ENCODE measurements at places on chromosomes 1 and 21. TPM values are rescaled to one million over a fixed set of nuclear protein-coding genes. Genes with fewer than 3 reads are reported as not detected.

The CDK18 gene
- total RNA-seq: 17.4 TPM

DNA sequence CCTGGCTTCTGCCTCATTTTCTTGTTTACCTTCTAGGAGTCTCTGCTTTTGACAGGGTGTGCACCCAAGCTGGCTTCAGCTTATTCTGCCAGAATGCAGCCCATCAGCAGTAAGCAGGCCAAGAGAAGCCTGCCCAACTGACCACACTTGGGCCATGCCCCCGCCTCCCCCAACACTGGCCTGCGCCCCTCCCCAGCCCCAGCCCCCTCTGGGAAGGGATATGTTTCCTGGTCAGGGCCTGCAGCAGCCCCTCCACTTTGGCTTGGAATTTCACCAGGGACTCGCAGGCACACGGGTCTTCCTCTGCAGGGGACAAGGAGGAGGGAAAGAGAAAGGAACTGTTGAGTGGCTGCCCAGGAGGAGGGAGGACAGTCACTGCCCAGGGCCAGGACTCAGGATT, 9.4 kb downstream of the MATN1 start:
- no peak for DNase-seq

The TSSK3 gene
- not detected for total RNA-seq

DNA sequence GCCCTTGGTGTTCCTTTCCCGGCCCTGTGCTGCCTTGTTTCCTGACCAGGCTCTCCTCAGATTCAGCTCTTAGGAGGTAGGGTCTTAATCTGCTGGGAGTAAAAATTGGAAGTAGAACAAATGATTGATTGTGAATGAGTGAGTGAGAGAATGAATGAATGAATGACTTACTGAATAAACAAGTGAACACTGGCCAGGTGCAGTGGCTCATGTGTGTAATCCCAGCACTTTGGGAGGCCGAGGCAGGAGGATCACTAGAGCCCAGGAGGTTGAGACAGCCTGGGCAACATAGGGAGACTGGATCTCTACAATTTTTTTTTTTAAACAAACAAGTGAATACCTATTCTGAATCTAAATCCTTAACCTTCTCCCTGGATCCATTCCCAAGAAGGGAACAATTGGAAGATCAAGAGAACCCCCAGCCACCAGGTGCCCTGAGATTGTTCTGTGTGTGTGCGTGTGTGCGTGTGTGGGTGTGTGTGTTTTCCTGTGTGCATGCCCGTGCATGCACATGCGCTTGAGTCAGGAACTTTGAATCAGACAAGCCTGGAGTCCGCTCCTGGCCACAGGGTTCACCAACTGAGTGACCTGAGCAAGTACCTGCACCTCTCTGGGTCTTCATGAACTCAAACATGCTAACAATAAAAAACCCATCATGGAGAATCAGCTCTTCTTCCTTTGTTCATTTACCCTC, 24.3 kb upstream of the CITED4 start:
- DNase-seq: no peak

The PRR9 gene
- not detected for total RNA-seq

- peak; percentile 51 for DNase-seq
These were observed 9.3 kb downstream of the EFHD2 start for GRCh38 chr1:15418806-15419515.

- DNase-seq: peak; percentile 49
These were observed 119.3 kb downstream of the HLCS start for GRCh38 chr21:36847189-36847588.

The MNDA gene
- total RNA-seq: not detected

- DNase-seq: peak; percentile 73
These were observed 5.1 kb downstream of the HSPB7 start for GRCh38 chr1:16012590-16013219.

GRCh38 chr1:220791956-220792355, 5.2 kb downstream of the MTARC1 start:
- no peak for DNase-seq

DNA sequence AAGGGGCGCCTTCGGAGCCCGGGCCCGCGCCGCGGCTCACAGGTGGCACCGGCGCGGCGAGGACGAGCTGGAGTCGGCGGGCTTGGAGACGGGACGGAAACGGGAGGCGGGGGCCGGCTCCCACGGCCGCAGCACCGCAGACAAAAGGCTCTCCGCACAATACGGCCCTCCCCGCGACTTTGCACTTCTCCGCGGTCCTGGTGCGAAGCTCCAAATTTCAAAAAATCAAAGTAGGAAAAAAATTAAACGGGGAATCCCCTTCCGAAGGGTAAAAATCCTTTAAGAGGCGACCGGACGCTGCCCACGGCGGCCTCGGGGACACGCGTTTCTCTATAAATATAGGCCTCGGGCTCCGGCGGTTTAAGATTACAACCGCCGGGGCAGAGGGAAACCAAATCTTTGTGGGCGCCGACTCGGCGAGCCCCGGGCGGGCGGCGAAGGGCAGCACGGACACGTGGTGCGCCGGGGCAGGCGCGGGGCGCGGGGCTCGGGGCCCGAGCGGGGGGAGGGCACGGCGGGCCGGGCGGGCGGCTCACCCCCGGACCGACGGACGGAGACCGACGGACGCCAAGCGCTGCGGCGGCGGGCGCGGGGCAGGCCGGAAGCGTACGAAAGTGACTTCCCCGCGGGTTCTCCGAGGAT, 453 bp downstream of the PABPC4 start:
- DNase-seq: no peak

The KRTAP11-1 gene
- total RNA-seq: not detected

The DYNLT5 gene
- total RNA-seq: not detected

The CYP4A22 gene
- total RNA-seq: not detected

GRCh38 chr1:1399872-1400575, 889 bp upstream of the CCNL2 start:
- DNase-seq: peak; percentile 19

- DNase-seq: no peak
These were observed 7.0 kb downstream of the RD3 start for GRCh38 chr1:211484755-211485479.

The FAM177B gene
- total RNA-seq: 1.4 TPM

The SLAMF7 gene
- not detected for total RNA-seq

GRCh38 chr1:158607296-158607695, 2.2 kb downstream of the OR10Z1 start:
- DNase-seq: no peak

- no peak for DNase-seq
These were observed 61.2 kb upstream of the TENT5C start for GRCh38 chr1:117544509-117545109.

GRCh38 chr1:181676269-181676668, 193.0 kb downstream of the CACNA1E start:
- no peak for DNase-seq

GRCh38 chr1:156080241-156080862, 1.9 kb downstream of the MEX3A start:
- DNase-seq: no peak

Measured in Caki2 (cell line).